CD4-positive, alpha-beta T cell treated with Interleukin-15 for 1 hour (primary cell): ENCODE measurements at places on chromosomes 16 and 17.

DNA sequence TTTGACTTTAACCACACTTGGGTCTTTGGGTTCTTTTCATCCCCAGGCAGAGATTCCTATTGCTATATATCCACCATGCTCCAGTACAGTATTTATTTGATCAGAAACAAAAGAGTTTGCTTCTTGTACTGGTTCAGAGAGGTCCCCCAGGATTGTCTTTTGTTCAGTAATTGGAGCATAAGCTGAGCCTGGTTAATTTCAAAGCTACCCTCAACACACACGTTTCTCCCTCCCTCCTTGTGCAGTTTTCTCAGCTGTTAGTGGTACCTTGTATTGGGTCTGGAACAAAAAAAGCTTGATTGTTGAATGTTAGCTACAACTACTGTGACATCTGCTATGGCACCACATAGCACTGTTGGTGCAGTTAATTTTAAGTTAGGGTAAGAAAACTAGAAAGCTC lies 50.0 kb downstream of the NUP93 start:
- no peak for DNase-seq

- no peak for DNase-seq
These were observed 597 bp downstream of the OVCA2 start for GRCh38 chr17:2042390-2042847.

GRCh38 chr17:82661717-82662683 lies 13.8 kb upstream of the WDR45B start:
- no peak for DNase-seq

DNA sequence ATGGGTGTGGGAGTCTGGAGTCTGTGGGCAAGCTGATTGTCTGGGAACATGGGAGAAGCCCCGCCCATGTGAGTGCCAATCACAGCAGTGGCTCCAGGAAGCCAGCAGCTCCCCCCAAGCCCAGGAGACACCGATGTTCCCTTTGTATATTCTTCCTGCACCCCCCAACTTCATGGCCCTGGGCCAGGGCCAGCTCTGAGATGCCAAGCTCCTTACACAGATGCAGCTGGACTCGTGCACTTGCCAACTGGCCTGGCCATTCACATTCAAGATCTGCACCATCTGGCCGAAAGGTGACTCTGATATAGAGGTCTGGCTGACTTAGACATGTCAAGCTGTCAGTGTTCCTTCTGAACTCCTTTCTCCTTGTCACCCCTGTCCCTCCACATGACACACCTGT lies 50.5 kb downstream of the CACNG5 start:
- DNase-seq = no peak

GRCh38 chr17:41063449-41063848 lies 2.2 kb downstream of the KRTAP2-4 start:
- DNase-seq = no peak

- no peak for DNase-seq
These were observed 5.0 kb downstream of the DEXI start for GRCh38 chr16:10937068-10937859.

DNA sequence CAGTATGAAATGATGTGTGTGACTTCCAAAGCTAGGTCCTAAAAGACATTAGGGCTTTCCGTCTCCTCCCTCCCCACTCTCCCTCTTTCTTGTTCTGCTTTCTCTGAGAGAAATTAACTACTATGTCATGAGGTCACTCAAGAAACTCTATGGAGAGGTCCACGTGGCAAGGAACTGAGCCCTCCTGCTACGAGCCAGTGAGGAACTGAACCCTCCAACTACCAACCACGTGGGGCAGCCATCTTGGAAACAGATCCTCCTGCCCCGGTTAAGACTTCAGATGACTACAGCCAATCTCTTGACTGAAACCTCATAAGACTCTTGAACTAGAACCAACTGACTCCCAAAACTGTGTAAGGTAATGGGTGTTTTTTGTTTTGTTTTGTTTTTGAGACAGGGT lies 4.2 kb upstream of the ALOX15 start:
- peak; percentile 31 for DNase-seq

- no peak for DNase-seq
These were observed 25.3 kb downstream of the CACNG5 start for GRCh38 chr17:66860204-66860603.
